Stimulated activated CD4-positive, alpha-beta T cell treated with anti-CD3 and anti-CD28 coated beads, TNF-alpha, amount 100 ng/mL, for 1 hour (primary cell): ENCODE measurements at places on chromosomes 11 and 22.

DNA sequence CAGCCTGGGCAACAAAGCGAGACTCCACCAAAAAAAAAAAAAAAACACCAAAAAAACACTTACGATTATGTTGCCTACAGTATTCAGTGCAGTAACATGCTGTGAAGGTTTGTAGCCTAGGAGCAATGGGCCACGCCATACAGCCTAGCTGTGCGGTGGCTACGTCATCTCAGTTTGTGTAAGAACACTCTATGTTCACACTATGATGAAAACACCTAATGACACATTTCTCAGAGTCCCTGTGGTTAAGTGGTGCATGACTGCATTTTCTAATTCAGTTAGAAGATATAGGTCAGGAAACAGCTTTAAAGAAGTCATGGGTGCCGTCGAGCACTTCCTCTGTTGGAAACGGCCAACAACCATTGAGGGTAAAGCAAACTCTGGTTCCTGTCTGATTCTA is 75.7 kb upstream of the ANO1 start:
- DNase-seq: no peak

DNA sequence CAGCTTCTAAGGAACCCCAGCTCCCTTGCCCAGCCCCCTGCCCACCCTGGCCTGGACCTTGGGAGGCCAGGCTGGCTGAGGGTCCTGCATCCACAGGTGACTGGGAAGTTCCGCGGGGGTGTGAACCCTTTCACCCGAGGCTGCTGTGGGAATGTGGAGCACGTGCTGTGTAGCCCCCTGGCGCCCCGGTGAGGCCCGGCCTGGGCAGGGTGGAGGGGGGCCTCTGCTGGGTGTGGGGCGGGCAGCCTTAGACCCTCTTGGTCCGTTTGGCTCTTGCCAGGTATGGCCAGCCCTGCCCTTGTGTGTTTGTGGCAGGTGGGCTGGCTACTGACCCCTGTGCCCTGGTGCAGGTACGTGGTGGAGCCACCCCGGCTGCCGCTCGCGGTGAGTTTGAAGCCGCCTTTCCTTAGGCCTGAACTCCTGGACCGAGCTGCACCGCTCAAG is 8.9 kb downstream of the ZDHHC8 start:
- no peak for DNase-seq

DNA sequence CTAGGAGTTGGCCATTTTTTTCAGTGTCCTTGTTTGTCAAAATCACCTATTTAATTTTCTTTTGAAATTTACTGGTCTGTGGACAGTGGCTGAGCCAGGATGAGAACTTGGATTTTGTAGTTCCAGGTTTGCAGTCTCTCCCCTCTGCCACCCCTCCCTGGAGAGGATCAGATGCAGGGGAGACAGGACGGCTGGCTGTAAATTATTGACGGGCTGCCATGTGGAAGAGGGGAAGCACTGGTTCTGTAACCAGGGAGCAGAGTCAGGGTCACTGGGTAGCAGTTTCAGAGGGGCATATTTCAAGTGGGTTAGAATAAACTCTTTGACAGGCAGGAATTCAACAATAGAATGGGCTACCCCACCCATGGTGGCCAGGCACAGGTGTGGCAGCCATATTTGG is 20.6 kb upstream of the YWHAH start:
- DNase-seq: no peak

DNA sequence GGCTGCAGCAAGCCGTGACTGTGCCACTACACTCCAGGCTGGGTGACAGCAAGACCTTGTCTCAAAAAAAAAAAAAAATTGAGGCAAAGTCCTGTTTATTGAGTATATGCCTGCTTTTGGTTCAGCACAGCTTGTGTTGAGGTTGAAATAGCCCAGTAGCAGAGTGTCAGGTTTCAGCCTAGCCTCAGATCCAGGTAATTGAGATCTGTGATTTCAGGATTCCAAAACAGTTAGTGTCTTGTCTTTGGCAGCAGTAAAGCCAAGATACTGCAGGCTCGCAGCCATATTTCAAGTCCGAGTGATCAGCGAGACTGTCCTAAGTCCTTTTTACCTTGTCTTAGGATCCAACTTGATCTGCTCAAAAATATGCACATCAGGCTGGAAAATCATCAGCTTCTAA is 27.0 kb downstream of the CUL5 start:
- no peak for DNase-seq

GRCh38 chr11:4610258-4610935 is 2.4 kb upstream of the TRIM68 start:
- DNase-seq: no peak

DNA sequence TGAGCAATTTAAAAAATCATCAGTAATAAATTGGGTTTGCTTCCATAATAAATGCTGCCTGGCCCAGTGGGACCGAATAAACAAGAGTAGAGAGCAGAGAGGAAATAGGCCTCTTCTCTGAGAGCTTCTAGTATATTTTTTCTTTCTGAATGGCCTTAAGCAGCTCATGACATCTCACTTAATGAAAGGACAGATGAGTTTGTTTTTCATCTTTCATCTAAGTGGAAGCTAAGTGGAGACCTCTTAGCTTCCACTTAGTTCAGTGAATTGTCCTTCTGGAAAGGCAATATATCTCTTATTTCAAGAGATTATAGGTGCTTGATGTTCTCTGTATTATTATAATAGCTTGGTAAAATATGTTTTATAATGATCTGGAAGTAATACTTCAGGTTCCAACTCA is 245.9 kb upstream of the ANO3 start:
- DNase-seq: no peak

GRCh38 chr22:44714703-44715350 is 12.8 kb downstream of the PRR5 start:
- no peak for DNase-seq

- DNase-seq: no peak
Observed at GRCh38 chr11:95067841-95068219, 1.1 kb downstream of the SRSF8 start.
